ENCODE measurements at places on chromosomes 4 and X.

DNA sequence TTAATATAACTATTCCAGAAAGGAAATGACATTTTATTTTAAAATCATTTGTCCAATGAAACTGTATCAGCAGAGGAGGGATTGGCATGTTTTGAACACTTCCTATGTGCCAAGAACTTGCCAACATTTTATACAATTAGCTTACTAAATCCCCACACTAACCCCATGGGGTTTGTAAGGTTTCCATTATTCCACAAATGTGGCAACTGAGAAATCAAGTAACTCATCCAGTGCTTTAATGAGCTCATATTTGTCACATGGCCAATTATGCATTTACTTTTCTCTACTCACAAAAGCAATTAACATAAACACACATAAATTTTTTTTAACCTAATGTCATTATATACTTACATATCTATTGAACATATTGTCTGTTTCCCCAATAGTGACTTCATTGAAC lies 37.3 kb downstream of the MANBA start:
- DNase-seq = no peak

DNA sequence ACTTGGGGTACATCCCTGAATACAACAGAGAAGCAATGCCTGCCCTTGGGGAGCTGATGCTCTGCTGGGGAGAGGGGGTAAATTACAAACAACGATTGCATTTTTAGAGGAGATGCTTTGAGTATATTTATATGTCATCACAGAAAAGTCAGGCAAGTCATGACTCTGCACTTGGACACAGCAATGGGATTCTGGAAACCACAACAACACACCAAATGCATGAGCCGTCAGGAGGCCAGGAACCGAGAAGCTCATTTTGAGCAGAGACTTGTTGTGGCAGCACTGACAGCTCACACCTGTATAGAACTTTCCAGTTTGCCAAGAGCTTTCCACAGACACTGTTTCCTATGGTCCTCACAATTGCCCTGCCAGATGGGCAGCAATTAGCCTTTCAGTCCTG lies 113.2 kb upstream of the RBPJ start:
- DNase-seq = no peak

GRCh38 chrX:17680732-17681413 lies 56.4 kb upstream of the SCML1 start:
- DNase-seq = no peak

DNA sequence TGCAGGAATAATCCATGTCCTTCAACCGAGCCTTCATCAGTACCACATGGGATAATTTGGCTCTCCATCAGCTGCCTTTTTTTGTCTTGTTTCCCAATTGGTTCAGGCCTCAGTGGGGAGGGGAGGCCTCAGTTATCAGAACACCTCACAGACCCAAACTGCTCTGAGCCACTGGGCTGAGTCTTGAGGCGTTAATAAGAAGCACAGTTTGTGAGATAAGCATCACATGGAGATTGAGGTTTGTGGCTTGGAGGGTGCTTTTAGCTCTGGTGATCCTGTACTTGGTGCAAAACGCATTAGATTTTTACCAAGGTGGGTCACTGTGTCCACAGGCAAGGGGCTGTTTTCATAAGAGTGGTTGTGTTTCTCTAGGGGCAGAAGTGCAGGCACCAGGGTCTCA lies 82.8 kb upstream of the HPF1 start:
- DNase-seq = no peak

DNA sequence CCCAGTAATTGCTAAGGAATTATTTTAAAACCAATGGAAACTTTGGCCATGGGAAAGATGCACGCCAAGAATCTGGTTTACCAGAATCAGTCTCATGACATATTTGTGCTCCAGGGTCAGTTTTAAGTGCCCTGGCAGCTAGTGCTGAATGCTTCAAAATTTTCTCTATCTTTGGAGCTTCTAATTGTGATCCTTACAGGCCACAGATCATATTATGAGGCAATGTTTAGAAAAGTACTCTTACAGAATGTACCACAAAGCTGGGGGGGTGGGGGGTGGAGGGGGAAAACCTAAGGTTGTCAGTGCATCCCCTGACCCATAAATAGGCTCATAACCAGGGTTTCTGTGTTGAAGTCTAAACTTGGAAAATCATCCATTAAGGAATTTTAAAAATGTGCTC lies 514.5 kb downstream of the INPP4B start:
- DNase-seq = no peak

DNA sequence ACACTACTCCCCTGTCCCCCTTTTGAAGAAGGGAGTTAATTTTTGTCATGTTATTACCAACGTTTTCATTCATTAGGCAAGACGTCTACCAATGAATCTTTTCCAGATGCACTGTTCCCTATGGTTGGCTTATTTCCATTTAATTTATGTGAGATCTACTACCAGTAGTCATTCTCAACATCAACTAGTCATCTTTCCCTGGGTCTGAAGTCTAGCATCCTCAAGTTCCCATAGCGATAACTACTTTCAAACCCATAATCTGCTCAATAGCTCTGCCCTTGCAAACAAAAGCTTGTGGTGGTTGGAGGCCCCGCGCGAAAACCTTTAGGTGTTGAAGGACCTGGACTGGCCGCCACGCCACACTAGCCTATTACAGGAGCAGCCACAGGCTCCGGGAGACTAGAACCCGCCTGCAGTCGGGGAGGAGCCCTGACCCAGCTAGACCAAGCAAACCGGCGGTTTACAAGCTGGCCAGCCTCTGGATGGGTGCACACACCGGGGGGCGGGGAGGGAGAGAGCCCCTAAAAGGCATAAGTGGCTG lies 746 bp downstream of the PPAT start:
- no peak for DNase-seq

GRCh38 chr4:78056265-78057129 lies 626 bp upstream of the FRAS1 start:
- DNase-seq = no peak

- DNase-seq = no peak
Observed at GRCh38 chrX:88908056-88908455, 161.0 kb downstream of the CPXCR1 start.

GRCh38 chr4:134762053-134762452 lies 560.5 kb upstream of the PABPC4L start:
- DNase-seq = no peak

DNA sequence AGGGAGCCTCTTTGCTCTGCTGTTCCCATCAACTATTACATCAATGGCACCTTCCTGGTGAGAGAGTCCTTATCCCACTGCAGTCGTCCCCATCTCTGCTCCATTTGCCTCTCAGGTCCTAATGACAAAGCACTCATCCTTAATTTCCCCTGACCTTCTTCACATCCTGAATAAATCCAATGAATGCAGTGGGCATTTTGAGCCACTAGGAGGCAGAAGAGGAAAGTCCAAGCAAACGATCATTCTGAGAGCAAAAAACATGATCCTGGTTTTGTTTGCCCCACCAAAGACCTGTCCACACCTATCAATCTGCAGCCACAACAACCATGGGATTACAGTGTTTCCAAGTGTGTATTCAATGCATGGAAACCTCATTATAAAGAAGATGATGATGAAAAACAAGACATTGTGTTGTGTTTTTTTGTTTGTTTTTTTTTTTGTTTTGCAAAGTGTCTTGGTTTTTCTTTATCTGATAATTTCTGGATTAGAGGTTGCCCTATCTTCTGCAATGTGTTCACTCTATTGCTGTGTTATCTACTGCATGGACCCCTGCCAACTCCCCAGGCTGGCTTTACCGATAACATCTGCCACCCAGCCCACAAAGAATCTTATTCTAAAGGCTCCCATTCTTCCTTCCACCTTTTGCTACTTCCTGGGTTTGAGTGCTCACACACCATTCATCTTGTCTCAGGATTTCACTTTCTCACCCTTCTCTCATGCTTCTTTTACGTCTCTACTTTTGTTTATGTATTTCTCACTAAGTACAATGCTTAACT lies 207.2 kb downstream of the NLGN4X start:
- peak; percentile 4 for DNase-seq

DNA sequence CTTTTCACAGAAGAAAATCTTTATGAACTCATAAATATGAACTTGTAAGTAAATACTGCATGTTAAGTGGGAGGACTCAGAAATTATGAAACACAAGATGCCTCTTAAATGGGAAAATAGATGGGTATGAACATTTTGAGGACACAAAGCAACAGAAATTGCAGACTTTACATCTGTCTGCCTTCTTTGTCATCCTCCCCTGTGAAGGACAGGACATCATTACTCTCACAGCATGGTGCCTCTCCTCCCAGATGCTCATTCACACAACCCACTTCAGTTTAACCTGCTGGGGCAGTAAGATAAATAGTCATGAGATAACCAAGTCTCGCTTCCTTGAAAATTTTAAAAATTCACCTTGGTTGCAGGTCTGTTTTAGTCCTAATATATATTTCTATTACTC lies 144.5 kb downstream of the APBB2 start:
- DNase-seq = no peak

DNA sequence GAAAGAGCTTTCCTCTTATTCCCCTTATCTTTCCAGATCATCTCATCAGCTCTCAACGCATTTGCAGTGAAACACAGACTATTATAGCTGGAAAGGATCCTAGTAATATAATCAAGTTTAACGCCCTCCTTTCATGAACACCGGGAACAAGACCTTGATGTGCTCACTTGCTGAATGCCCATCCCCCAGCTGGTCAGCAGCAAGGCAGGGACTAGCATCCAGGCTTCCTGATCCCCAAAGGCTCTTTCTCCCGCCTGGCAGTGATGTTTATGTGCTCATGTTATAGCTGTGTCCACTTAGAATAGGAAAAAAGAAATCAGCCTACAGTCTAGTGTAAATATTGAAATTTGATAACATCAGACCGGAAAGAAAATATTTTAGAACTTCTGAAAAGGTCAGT lies 24.6 kb downstream of the GPC4 start:
- DNase-seq = no peak

- no peak for DNase-seq
Observed at GRCh38 chrX:78650906-78651437, 8.2 kb downstream of the RTL3 start.

- no peak for DNase-seq
Observed at GRCh38 chr4:133149932-133150471, 908 bp downstream of the PCDH10 start.

GRCh38 chr4:10086506-10087120 lies 30.0 kb downstream of the WDR1 start:
- DNase-seq = no peak

DNA sequence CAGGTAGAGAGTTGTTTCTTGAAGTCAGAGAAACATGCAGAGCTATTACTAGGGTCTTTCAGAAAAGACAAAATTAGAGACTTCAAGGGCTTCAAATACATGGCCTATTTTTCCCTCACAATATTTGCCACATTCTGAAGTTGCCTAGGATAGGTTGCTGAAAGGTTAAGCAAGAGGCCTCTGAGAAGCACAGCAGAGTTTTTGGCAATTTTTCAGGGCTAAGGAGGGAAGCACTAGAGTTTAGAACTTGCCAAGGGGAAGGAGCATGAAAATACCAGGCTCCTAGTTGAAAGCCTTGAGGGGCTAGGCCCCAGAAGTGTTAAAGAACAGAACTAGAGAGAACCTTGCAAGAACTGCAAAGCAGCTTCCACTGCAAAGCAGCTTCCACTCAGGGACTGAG lies 86.4 kb downstream of the ANAPC10 start:
- DNase-seq = no peak

DNA sequence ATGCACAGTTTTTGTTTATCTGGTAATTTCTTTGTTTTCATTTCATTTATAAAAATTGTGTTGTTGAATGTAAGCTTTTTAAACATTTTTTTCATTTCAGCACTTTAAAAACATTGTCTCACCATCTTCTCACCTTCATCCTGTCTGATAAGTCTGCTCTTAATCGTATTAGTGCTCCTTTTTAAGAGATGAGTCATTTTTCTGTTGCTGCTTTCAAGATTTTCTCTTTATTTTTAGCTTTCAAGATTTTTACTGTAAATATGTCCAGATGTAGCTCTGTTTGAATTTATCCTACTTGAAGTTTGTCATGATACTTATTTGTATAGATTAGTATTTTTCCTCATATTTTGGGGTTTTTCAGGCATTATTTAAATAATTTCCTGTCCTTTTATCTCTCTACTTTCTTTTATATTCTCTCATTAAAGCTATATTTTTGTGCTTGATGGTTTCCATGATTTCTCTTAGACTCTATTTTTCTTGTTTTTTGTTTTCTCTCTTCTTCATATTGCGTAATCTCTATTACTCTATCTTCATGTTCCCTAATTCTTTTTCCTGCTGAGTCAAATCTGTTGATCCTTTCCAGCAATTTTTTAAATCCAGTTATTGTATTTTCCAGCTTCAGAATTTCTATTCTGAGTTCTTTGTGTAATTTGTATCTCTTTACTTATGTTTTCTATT lies 1400.4 kb upstream of the PCDH7 start:
- DNase-seq = no peak

GRCh38 chrX:71563921-71564320 lies 14.3 kb upstream of the GCNA start:
- DNase-seq = no peak

DNA sequence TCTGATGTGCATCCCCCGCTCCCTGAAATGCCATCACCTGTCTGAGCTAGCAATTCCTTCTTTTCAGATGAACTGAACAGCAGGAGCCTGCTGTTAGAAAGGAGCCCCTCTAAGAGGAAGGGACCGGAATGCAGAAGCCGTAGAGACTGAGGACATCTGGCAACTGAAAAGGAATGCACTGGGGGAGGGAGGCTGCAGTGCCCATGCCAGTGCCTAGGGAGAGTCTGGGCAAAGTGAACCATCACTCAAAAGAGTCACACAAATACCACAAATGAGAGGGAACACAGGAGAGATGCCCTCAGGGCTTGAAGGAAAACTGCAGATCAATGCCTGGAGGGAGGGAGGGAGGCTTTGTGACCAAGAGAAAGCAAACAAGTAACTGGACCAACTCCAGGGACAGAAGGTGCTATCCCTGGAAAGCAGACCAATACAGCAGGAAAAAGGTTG lies 93.9 kb upstream of the CBR4 start:
- no peak for DNase-seq

DNA sequence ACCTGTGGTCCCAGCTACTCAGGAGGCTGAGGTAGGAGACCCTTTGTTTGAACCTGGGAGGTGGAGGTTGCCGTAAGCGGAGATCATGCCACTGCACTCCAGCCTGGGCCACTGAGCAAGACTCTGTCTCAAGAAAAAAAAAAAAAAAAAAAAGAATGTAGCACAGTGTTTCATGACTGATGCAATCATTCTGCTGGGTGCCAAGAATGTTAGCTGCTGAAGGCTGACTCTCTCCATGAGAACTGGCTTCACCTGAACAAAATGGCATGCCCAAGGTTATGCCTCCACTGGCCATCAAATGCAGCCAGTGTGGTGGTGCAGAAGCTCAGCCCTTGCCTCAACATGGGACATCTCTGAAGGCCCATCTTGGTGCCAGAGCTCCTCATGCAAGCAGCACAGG lies 412.1 kb downstream of the ADAM29 start:
- no peak for DNase-seq

- no peak for DNase-seq
Observed at GRCh38 chrX:13168269-13168668, 123.8 kb upstream of the FAM9C start.

- DNase-seq = no peak
Observed at GRCh38 chr4:8028884-8029568, 89.4 kb upstream of the AFAP1 start.

GRCh38 chrX:138711399-138712347 lies at the start of gene FGF13:
Gene FGF13, minus strand, starts transcription at chrX:138711717. Its CDS starts 714 bp downstream, at chrX:138711003.
- no peak for DNase-seq

GRCh38 chr4:1864076-1865008 lies 6.9 kb upstream of the NSD2 start:
- DNase-seq = no peak

Measured in activated T-cell treated with anti-CD3 and anti-CD28 coated beads, Interleukin-2, amount 50 U/mL, for 4 hours (primary cell).